ENCODE measurements at places on chromosomes 7 and 10. TPM values are rescaled to one million over a fixed set of nuclear protein-coding genes. Genes with fewer than 3 reads are reported as not detected.

DNA sequence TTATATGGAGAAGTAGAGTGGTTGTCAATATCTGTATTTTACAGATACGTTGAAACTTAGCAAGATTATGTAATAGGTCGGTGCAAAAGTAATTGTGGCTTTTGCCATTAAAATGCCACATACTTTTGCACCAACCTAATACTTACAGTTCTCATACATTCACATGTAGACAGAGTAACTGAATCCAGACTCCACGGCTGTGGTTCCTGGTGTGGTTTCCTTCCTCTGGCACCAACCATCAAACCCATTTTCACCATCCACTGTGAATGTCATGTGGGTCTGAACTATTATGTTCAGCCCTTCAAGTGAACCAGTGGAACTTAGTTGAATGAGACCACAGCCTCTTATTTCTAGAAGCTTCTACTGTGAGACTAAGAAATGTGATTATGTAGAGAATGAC, 31.5 kb upstream of the SLIT1 start:
- no peak overlapping the region for H3K4me3 ChIP-seq
- H3K27me3 ChIP-seq, result no peaks in the 10 kb centered on the region
- no peaks in the 10 kb centered on the region for H3K4me1 ChIP-seq
- DNase-seq, result no peak

GRCh38 chr10:129893104-129894089, 70.7 kb downstream of the EBF3 start:
- H3K4me3 ChIP-seq, result no peak overlapping the region
- no peak overlapping the region for H3K27ac ChIP-seq

DNA sequence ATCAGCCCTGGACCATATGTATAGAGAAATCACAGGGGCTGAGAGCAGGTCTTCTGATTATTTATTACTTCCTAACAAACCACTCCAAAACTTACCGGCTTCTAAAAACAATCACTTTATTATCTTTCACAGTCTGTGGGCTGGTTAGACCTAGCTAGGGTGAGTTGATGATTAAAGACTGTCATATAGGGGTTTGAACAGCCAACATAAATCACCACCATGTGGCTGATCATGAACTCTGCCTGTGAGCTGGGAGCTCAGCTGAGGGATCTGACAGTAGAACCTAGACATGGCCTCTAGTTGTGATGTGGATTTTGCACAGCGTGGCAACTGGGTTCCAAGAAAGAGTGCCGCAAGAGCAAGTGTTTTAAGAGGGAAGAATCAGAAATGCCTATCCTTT, 305.4 kb downstream of the CSTF2T start:
- H3K27ac ChIP-seq, result peak overlapping the region; percentile 2
- DNase-seq, result no peak
- no peaks in the 10 kb centered on the region for H3K36me3 ChIP-seq
- no peak overlapping the region for H3K4me3 ChIP-seq

GRCh38 chr7:80677629-80678028, 39.2 kb downstream of the CD36 start:
- H3K27ac ChIP-seq, result no peak overlapping the region
- no peak overlapping the region for H3K4me3 ChIP-seq
- no peaks in the 10 kb centered on the region for H3K27me3 ChIP-seq
- H3K36me3 ChIP-seq, result no peaks in the 10 kb centered on the region
- no peak for DNase-seq

DNA sequence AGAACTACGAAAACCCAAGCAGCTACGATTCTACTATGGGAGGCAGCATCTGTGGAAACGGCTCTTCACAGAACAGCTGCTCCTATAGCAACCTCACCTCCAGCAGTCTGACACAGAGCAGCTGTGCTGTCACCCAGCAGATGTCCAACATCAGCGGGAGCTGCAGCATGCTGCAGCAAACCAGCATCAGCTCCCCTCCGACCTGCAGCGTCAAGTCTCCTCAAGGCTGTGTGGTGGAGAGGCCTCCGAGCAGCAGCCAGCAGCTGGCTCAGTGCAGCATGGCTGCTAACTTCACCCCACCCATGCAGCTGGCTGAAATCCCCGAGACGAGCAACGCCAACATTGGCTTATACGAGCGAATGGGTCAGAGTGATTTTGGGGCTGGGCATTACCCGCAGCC, 81.6 kb upstream of the SAMD8 start:
- no peaks in the 10 kb centered on the region for H3K36me3 ChIP-seq
- H3K4me1 ChIP-seq, result no peaks in the 10 kb centered on the region

DNA sequence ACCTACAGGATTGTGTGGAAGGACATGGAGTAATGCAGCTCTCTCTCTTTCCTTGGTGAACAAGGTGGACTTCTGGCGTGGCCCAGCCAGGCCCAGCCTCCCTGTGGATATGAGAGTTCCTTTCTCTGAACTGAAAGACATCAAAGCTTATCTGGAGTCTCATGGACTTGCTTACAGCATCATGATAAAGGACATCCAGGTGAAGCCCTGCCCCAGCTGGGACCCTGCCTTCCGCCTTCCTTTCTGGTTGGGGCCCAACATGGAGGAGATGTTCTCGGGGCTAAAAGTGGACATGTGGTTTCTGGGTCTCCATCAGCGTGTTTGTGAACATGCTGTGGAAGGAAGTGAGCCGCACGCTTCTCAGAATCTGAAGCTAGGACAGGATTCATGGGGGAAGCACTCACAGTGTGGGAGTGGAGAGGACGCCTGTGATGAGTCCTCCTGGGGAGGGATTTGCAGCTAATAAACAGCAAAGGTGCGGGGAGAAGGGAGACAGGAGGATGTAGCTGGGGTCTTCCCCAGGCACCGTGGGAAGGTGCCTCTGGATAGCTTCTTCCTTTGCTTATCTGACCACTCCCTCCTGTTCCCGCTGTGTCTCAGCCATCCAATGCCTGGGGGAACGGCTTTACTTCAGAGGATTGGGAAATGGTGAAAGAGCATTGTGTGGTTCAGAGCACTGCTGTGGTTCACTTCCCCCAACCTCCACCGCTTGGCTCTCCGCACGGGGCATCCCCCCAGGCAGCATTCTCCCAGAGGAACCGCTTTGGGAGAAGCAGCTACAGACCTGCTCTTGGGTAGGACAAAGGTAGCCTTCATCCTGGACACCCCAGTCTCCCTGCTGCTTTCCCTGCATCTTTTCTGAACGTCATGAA, 5.5 kb downstream of the CPA5 start:
- DNase-seq, result no peak
- no peaks in the 10 kb centered on the region for H3K27me3 ChIP-seq
- peak overlapping the region; percentile 85 for H3K27ac ChIP-seq
- H3K4me3 ChIP-seq, result no peak overlapping the region

DNA sequence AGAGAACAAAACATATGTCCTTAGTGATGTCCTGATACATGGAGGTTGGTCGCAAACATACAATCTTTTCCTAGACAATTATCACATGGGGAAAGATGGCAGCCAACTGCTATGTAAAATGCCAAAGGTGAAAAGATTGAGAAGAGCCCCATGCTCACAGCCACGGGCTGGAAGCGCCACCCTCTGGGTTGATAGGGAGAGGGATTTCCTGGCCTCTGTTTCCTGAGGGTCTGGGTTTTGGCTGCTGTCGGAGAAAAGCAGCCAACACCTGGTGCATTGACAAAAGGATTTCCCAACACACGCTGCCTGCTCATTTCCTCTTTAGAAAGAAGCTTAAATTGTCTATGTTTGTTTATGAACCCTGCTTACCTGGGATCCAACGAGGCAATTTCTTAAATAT, 43.8 kb downstream of the ITIH5 start:
- H3K4me3 ChIP-seq, result no peak overlapping the region
- H3K4me1 ChIP-seq, result no peaks in the 10 kb centered on the region
- no peaks in the 10 kb centered on the region for H3K36me3 ChIP-seq
- H3K27ac ChIP-seq, result no peak overlapping the region

GRCh38 chr10:112799038-112799437, 151.0 kb upstream of the TCF7L2 start:
- peaks cover 9% of the 10 kb centered on the region for H3K4me1 ChIP-seq
- no peaks in the 10 kb centered on the region for H3K27me3 ChIP-seq
- no peak for DNase-seq

DNA sequence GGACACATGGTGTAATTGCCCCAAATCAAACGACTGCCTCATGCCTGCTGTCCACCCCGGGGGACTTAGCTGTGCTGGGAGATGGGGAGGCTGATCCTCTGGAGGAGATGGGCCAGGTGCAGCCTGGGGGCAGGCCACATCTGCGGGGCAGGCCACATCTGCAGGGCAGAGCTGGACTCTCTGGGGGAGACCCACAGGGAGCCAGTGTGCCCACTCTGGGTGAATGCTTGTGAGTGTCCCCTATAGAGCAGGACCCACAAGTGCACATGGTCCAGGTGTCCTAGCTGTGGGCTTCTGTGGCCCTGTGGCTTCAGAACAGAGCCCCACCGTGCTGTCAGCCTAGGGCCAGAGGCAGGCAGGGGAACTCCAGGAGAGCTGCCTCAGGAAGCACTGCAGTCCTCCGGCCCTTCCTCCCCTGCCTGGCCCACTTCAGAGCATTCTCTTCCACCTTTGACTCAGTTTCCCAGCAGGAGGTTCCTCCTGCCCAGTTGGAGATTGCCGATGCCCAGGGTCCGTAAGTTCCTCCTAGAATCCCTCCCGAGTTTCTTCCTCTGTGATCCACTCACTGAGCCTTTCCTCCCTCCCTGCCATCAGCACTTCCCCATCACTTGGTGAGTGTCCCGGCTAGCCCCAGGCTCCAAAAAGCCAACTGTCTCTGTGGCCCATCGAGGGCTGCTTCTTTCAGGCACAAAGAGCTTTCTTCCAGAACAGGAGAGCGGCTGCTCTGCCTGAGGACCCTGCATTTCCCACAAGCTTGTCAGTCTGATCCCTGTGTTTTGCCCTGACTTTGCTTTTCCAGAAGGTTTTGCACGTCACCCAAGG, 50.3 kb downstream of the ADCYAP1R1 start:
- H3K4me3 ChIP-seq, result no peak overlapping the region
- no peaks in the 10 kb centered on the region for H3K4me1 ChIP-seq
- no peak overlapping the region for H3K27ac ChIP-seq
- H3K27me3 ChIP-seq, result no peaks in the 10 kb centered on the region

- peak overlapping the region; percentile 49 for H3K4me3 ChIP-seq
- peaks cover 20% of the 10 kb centered on the region for H3K4me1 ChIP-seq
- peak overlapping the region; percentile 46 for H3K27ac ChIP-seq
- DNase-seq, result no peak
Measured at GRCh38 chr7:100176096-100177044, 811 bp downstream of the GPC2 start.

GRCh38 chr10:127949831-127950230, 42.9 kb downstream of the PTPRE start:
- peak; percentile 61 for DNase-seq
- H3K27me3 ChIP-seq, result no peaks in the 10 kb centered on the region
- H3K4me1 ChIP-seq, result no peaks in the 10 kb centered on the region

DNA sequence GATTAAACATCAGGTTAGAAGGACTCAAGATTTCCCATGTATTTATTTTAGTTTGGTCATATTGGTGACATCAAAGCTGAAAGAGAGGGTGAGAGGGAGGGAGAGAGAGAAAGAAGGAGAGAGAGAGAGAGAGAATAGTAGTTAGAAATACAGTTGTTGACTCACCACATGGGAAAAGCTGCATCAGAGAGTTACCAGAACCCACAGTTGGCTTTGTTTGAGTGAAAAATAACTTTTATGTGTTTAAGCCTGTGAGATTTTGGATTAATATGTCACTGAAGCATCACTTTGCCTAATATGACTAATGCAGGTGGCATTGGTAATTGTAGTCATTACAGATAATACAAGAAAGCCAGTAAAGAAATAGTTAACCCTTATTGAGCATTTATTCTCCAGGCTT, 303.9 kb downstream of the REEP3 start:
- no peak overlapping the region for H3K4me3 ChIP-seq
- H3K27ac ChIP-seq, result no peak overlapping the region
- no peaks in the 10 kb centered on the region for H3K36me3 ChIP-seq
- DNase-seq, result no peak
- no peaks in the 10 kb centered on the region for H3K27me3 ChIP-seq

DNA sequence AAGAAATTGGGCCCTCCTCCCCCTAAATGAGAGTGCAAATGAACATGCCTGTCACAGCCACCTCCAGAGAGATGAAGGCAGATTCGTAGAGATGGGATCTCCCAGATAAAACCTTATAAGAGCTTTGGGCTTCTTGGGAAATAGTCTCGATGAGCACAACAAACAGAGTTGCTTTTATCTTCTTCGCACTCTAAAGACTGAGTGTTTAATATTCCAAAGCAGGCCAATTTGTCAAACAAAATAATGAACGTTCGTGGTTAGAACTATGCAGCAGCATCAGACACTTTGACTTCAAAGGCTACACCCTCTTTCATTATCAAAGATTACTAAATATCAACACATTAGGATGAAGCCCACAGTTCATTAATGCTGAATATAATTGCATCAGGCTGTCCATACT, 256.2 kb downstream of the SKIDA1 start:
- H3K27me3 ChIP-seq, result no peaks in the 10 kb centered on the region
- H3K4me1 ChIP-seq, result no peaks in the 10 kb centered on the region

DNA sequence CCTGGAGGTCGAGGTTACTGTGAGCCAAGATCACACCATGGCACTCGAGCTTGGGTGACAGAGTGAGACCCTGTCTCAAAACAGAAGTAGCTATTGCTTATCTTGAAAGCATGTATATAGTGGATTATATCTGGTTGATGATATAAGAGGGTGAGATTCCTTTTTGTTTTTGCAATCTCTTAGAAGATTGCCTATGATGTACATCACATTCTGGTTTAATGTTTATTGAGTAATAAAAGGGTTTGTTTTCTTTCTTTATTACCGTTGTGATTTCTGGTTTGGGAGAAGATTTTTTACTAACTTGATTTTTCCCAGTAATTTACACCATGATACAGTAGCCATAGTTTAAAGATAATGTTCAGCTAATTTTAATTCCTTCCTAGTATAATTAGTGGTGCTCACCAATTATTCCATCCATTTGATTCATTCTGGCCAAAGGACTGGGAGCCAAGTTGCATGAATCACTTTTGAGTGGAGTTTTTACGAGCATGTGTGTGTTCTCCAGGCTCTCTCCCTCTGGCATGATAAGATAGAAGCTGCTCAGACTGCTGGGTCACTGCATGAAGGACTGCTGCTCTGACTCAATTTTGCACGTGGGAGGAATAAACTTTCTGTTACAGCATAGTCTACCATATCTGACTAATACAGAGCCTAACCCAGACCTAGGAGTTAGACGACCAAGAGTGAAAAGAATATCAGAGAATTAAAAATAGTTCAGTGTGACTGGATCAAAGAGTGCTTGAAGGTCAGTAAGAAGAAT, 13.5 kb upstream of the TSPAN13 start:
- H3K27ac ChIP-seq, result peak overlapping the region; percentile 56
- peaks cover 23% of the 10 kb centered on the region for H3K4me1 ChIP-seq
- H3K36me3 ChIP-seq, result no peaks in the 10 kb centered on the region
- no peaks in the 10 kb centered on the region for H3K27me3 ChIP-seq
- H3K4me3 ChIP-seq, result no peak overlapping the region

GRCh38 chr7:144824360-144824759, 11.5 kb downstream of the TPK1 start:
- no peaks in the 10 kb centered on the region for H3K4me1 ChIP-seq
- no peak for DNase-seq
- H3K4me3 ChIP-seq, result no peak overlapping the region
- no peak overlapping the region for H3K27ac ChIP-seq
- H3K36me3 ChIP-seq, result no peaks in the 10 kb centered on the region

VWC2 gene
- total RNA-seq, result under 0.01 TPM

UFSP1 gene
- 3.4 TPM for total RNA-seq

PON3 gene
- total RNA-seq, result 3.9 TPM

STYXL1 gene
- total RNA-seq, result 27.3 TPM

VPS37D gene
- total RNA-seq, result 5.4 TPM

NUP42 gene
- 27.0 TPM for total RNA-seq

SGCE gene
- 84.0 TPM for total RNA-seq

ERVW-1 gene
- not detected for total RNA-seq
